ENCODE measurements at places on chromosomes 3 and 15. TPM values are rescaled to one million over a fixed set of nuclear protein-coding genes. Genes with fewer than 3 reads are reported as not detected.

KBTBD8 gene
- 8.7 TPM for total RNA-seq

PIERCE2 gene
- total RNA-seq = 3.0 TPM

ZNF860 gene
- total RNA-seq = not detected

SLC28A1 gene
- 1.4 TPM for total RNA-seq

CKMT1A gene
- total RNA-seq = 0.32 TPM

NT5DC2 gene
- total RNA-seq = 34.3 TPM

GRCh38 chr3:95731753-95732152, 1082.6 kb upstream of the EPHA6 start:
- no peak for DNase-seq

DNA sequence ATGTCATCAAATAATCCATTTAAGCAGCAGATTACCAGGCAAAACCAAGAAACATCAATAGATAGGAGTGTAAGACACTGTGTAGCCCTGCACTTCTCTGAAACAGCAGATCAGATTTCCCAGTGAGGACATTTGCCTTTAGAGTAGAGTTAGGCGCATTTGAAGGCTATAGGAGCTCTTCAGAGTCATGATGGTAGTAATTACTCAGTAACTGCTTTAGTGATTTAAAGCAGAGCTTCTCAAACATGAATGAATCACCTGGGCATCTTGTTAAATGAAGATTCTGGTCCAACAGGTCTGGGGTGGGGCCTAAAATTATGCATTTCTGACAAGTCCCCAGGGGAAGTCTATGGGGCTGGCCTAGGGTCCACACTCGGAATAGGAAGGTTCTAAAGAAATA, 36.9 kb downstream of the THRB start:
- no peak for DNase-seq

DNA sequence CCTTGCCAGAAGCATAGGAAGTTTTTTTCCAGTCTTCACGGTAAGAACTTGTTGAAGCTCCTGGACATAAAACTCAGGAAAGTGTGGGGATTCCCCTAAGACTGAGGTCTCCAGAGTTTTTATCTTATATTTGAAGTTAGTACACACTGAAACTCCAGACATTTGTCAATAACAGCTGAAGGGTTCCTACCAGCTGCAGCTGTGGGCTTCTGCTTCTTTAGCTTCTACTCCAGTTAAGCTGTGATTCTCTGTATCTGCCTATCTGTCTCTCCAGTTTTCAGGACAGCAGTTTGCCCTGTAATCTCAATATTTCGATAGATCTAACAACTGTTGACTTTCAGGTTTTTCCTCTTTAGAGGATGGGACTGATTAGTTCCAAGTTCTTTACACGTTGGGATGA, 966.0 kb upstream of the SEMA6D start:
- no peak for DNase-seq

DNA sequence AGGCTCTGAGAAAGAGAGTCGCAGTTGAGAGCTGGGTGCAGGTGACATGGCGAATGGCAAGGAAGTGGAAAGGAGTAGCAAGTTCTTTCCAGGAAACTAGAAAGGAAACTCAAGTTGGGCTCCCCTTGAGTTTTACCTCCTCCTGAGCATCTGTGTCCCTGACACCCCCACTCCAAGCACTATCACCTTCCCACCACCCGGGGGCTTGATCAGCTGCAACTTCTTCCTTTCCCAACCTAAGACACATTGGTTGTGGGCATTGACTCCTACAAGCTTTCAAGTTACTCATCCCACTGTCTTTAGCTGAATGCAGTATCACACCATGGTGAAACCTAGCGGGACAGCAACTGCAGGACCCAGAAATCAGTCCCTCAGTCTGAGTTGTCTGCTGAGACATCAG, 256.6 kb upstream of the NR2F2 start:
- DNase-seq = no peak

DNA sequence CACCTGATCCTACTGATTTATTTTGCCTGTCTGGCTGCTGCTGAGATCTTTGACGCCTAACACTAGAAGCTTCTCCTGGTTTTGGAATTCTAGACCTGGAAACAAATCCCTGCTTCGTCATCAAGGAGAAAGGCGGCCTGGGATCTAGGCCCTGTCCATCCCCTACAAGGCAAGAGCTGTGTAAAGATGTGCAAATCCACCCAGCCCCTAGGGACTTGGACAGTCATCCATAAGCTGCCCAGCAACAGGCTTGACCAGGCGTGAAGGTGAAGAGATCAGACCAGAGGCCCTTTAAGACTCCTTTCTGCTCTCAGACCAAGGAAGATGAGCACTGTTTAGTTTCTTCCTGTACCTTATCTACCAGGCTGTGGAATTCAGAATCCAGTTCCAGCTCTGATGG, 32.2 kb downstream of the SLC41A3 start:
- DNase-seq = no peak

DNA sequence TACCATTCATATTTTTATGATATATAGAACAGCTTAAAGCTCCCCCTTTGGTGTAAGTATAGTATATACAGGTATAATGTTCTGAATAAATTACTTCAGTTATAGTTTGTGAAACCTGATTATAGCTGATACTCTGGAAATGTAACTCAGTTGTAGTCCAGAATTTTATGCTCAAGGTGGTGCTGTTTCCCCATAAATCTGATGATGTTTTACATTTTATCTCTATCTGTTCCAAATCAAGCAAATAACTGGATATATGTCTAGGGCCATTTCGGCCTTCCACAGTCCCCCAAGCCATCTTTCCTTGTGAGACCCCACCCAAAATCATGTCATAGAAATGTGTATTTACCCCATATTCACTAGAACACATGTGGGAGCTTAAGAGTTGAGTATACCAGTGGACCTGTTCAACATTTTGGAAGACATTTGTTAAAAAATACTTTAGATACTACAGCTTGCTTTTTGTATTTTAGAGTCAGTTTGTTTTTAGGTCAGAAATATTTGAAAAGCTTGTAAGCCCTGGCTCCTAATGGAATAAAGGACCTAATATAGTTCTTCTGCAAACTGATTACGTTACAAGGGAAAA, 107.1 kb downstream of the ATG7 start:
- DNase-seq = no peak

DNA sequence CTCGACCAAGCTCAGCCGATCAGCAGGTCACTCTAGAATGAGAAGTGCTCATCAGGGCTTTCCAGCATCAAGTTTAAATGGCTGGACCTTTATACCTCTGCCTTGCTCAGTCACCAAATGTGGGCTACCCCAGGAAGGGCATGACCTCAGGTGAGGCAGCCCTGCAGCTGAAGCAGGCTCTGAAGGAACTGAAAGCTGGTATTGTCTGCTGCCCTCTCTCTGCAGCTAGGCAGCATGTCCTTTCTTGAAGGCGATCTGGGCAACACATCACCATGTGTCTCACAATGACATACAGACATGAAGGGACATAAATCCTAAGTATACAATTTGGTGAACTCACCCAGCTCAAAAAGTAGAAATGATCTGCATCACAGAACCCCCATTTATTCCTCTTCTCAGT, 38.7 kb upstream of the ARID3B start:
- no peak for DNase-seq

GRCh38 chr15:80856400-80856799, 77.2 kb downstream of the CEMIP start:
- DNase-seq = no peak

GRCh38 chr3:41267975-41268640, 68.8 kb downstream of the CTNNB1 start:
- no peak for DNase-seq

DNA sequence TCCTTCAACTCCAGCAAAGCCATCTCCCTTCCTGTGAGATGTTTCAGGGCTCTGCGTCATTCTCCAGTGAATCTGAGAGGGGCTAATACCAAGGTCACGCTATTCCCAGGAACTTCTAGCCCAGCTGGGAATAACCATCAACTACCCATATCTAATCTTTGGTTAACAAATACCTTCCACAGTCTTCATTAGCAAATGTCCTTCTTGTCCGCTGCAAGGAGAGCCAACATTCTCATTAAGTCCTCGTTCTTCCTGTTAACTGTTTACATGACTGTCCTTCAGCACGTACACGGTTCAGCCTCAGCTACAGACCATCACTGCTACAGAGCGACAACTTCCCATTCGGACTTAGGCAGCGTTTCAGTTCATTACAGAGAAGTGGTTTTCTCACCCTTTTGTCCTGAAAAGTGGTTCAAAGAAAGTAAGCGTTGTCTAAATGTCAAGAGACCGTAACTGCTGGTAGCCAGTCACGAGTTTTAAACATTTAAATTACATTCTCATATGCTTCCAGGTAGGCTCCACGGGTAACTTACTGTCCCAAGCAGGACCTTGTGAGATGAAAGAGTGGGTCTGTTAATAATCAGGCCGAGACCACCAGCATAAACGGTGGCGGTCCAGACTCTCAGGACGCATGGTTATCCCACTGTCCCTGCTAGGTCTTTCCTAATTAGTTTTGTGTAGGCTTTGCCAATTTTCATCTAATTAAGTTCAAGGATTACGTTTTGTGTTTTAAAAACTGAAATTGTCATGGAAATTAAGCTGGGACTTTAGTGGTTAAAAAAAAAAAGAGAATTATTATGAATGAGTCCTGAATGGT, 63.8 kb downstream of the CHSY1 start:
- peak; percentile 81 for DNase-seq

DNA sequence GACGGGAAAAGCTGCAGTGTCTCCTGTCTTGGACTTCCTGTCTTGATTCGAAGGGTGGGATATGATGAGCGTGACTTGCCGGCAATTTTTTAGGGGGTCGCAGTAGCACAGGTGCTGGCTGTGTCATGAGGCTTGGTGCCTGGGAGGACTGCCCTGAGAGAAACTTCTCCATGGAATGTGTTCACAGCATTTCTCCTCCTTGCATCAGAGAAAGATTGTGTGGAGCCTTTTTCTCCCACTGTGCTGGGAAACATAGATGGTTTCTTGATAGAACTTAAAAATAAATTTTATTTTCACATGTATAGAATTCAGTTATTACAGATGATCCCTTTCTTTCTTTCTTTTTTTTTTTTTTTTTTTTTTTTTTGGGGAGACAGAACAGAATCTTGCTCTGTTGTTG, 121.4 kb downstream of the KLHL25 start:
- DNase-seq = no peak

GRCh38 chr3:58353722-58354553, 21.2 kb downstream of the PXK start:
- DNase-seq = no peak

DNA sequence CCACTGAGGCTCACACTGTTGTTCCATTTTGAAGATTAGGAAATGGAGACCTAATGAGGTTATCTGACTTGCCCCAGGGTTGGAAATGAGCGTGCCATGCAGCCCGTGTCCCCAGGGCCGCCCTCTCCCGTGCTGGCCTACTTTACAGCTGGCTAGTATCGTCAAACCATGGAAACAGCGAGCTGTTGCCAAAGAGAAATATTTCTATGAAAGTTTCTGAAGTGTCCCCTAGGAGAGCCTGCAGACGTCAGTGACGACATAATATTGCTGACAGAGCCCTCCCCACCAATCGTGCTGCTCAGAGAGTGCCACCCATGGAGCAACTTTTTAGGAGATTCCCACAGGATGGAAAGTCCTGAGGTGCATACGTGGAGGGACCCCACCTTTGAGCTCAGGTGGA, 11.2 kb upstream of the FAM174B start:
- peak; percentile 68 for DNase-seq

- DNase-seq = no peak
Observed at GRCh38 chr15:63370764-63371163, 10.9 kb downstream of the CA12 start.

GRCh38 chr15:27272427-27272826, 301.4 kb downstream of the GABRG3 start:
- no peak for DNase-seq

DNA sequence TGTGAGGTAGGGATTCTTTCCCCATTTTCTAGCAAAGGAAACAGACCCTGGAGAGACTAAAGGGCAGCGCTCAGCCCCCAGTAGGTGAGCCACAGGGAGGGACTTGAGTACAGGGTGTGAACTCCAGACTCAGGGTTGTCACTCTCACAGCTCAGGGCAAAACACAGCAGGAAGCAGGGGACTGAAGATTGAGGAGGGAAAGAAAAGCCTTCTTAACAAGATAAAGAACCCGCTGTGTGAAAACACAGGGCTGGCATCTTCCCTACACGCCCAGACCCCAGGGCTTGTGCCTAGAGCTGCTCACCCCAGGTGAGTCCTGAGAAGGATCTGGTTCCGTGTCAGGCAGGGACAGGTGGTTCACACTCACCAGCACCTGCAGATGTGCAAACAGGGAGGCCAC, 59.6 kb downstream of the ABTB1 start:
- no peak for DNase-seq

DNA sequence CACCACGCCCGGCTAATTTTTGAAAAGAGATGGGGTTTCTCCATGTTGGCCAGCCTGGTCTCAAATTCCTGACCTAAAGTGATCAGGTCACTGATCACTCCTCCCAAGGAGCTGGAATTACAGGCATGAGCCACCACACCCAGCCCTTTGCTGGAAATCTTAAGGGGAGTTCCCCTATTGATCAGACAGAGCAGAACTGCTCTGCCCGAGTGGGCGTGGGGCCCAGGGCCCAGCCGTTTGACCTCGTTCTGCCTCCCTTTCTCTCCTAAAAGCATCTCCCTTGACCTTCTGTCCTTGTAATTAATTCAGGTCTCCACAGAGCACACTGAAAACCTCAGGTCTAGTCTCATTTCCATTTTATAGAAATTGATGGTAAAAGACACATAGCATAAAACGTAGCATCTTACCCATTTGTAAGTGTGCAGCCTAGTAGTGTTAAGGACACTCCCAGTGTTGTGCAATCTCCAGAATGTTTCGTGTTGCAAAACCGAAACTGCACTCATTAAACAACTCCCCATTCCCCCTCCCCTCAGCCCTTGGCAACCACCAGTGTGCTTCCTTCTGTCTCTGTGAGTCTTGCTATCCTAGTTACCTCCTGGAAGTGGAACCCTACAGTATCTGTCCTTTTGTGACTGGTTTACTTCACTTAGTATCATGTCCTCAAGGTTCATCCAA, 89.3 kb downstream of the SLCO3A1 start:
- DNase-seq = peak; percentile 88

Data from heart right ventricle (tissue), 16 donors.